ENCODE measurements at places on chromosomes 7 and 10.

GRCh38 chr10:16030562-16030961 lies 170.3 kb upstream of the MINDY3 start:
- no peak for DNase-seq

DNA sequence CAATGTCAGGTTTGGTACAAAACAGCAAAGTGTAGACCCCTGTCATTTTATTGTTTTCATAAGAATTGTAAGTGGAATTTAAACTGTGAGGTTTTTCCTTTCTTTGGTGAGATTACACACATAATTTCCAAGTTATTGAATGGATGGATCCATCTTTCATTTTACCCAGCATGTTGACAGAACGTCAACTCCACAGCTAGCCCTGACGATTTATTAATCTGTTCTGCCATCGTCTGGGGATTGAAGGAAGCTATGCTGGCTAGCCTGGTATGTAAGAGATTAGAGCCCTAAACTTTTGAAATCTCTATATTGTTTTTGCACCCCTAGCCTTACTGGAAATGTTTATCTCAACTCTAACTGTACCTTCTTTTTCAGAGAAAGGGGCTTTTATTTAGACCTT lies 8.6 kb downstream of the WNT16 start:
- DNase-seq, result no peak

GRCh38 chr10:123604506-123604905 lies 61.6 kb upstream of the GPR26 start:
- DNase-seq, result no peak

- no peak for DNase-seq
These were observed 6.1 kb downstream of the COPG2 start for GRCh38 chr7:130662426-130662825.

DNA sequence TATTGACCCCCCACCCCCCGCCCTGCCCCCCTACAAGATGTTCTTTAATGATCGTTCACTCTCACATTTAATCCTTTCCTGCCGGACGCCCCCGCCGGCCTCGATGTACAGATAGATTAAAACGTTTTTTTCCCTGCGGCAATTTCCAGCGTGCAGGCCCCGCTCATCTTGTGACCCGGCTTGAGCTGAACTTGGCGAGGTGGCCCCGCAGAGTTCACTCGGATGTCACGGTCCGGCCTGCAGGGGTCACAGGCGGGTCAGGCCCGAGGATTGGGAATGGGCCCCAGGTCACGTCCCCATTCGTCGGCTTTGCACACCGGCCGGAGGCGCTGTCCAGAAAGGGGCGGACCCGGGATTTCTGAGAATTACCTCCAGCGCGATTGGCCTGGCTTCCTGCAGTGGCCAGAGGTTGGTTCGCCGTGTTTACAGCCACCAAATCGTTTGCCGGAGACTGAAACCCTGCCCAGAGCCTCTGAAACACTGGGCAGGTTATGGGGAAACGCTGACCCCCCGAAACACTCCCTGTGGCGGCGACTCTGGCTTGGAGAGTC lies 1.9 kb upstream of the CYP26A1 start:
- no peak for DNase-seq

DNA sequence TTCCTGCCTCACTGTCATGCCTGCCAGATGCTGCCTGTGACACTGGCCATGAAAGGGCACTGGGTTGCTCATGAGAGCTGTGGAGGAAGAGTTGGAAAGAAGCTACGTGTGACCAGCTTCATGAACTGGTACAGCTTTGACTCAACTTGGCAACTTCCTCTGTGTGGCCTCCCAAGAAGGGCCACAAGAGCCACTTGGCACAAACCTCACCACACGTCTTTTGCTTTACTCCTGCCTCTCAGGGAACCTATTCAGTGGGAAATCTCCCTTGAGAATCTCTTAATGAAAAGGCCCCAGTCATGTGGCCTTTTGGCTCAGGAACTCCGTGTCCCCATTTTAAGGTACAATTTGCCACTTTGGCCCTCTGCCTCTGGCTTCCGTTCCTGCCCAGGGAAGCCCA lies 54.5 kb downstream of the FRMD4A start:
- DNase-seq, result no peak

DNA sequence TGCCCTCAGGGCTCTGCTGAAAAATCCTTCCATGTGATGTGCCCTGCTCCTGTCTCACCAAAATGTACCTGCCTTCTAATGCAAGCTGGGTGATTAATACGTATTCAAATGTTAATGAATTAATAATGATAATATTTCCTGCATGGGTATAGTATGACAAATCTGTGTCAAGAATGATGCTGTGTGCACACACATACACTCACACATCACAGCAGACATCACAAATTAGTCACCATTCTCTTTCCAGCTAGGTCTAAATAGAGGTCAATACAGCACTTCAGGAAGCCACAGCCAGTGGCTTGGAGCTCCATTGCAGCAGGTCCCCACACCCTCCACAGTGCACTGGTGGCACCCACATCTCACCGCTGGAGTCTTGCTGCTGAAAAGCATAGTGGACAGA lies 681.2 kb upstream of the NRP1 start:
- DNase-seq, result no peak

Measured in activated T-cell treated with anti-CD3 and anti-CD28 coated beads, Interleukin-2, amount 50 U/mL, for 24 hours (primary cell).